ENCODE measurements at places on chromosomes 4 and X.

DNA sequence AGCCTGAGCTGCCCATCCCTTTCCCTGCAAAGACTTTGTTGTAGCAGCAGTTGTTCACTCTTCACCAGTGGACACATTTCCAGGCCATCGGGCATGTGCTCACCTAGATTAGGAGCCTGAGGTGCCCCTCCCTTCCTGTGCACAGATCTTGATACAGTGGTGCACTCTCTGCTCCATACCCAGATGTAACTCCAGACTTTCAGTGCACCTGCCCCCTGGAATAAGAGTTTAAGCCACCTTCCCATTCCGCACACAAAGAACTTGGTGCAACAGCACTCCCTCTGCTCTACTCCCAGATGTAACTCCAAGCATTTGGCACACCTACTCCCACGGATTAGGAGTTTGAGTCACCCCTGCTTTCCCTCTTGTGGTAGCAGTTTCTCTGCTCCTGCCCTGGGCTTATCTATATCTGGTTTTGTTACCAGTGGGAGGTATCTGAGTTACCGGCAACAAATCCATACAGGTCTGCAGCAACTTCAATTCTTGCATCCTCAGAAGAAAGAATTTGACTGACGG is 36.0 kb upstream of the PLK4 start:
- no peak for DNase-seq

GRCh38 chr4:85747882-85748491 is 273.0 kb downstream of the ARHGAP24 start:
- no peak for DNase-seq

DNA sequence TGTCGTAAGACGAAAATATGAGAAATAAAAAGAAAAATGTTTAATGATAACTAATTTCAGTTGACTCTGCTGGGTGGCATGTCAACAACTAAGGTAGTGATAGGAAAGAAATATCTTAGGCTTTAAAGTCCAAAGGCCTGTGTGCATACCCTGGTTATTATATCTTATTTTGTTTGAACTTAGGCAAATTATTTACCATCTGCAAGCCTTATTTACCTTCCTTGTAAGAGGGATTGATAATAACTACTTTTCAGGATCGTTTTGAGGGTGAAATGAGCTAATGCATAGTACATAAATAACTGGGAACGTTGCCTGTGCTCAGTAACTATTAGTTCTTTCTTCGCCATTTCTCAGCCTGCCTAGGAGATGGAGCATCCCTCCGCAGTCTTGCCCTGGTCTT is 41.6 kb upstream of the TAB3 start:
- no peak for DNase-seq

- DNase-seq = no peak
Observed at GRCh38 chrX:45145492-45146215, 55.0 kb downstream of the DIPK2B start.

DNA sequence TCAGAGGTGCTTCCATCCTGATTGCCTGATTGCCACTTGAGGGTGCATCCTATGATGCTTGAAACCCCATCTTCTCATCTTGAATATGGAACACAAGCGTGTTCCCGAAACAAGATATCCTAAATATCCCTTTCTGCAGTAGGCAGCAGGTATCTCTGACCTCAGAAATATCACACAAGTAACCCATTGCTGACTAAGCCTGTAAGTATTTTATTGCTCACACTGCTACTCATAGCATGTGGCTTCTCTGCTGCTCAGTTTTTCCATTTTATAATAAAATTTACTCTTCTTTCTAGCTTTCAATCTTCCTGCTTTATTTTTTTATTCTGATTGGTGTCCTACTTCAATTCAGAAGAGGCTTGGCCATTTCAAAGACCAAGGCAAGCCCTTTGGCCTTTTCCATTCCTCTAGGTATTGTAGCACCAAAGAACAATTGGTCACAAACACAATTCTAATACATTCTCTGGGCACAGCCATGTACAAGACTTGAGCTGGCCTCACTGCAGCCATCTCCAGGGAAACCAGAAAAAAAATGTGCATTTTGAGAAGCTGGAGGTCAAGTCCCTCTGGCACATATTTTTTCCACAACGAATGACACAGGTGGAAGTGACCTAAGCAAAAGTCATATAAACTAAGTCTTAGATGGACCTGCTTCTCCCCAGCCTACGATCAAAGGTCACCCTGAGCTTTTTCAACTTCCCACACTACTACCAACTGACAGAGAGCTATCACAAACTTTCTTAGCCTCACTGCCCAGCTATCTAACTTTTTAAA is 107.0 kb downstream of the OR13H1 start:
- DNase-seq = no peak

DNA sequence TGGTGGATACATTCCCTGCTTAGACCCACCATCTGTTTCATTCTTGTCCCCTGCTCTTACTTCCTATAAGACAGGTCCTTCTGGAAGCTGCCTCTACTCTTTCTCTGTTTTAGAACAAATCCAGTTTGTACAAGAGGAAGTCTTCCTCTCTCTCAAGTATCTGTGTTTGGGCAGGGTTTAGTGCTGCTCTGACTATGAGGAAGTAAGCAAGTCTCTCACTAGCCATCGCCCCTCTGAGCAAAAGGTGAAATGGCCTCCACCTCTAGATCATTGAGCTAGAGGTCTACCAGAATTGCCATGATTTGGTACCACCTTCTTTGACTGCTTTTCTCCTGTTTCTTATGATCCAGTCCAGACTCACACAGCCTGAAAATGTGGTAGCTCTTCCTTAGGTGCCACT is 8.4 kb downstream of the BTK start:
- no peak for DNase-seq

DNA sequence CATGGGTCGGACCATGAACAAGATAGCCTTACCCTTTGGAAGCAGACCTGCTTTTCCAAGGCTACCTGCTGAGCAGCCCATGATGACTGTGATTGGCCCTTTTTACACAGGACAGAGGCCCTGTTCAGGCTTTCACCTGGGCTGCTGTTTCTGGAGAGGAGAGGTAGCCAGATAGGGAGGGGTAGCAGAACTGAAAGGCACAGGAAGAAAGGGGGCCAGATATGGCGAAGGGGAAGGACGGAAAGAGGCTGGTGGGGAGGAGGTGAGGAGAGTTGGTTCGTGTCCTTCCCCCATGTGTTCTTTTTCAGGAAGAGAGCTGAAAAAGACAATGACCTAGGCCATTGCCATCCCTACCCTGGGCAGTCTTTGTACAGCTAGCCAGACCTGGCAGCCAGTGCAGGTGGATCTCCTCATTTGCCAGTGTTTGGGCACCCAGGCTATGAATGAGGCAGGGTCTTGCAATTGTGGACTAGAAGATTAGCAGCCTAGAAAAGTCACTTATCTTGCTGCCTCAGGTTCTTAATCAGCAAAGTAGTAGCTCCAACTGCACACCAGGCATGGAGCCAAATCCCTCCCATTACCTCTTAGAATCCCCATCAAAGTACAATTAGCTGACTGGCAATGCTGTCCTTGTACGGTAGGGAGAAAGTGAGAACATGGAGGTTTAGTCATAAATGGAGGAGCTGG is 139.6 kb downstream of the AMMECR1 start:
- no peak for DNase-seq

DNA sequence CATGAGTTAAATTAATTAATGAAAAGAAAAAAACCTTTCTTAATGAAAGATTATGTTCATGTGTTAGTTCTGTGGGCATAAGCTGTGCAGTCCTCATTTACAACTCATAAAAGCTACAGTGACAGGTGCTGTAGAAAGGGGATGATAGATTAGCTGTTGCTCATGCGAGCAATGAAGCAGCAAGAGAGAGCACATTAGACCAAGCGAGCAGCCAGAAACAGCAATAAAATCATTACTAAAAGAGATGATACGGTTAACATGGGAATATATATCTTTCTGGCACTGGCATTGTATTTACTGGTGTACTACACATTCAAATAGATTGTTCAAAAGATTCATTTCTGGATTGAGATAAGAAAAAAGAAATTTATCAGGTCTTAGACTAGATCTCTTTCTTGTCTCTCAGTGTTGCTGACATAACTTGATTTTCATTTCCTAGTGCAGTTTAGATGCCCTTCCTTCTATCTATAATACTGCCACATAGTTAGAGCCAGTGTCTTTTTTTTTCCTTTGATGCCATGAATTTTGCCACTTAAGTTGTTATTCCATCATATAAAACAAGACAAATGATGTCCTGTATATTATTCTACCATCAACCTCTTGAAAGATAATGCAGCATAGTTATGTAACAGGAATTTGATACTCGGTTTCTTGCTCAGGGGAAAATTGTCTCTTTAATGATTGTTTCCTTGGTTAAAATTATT is 164.6 kb downstream of the BANK1 start:
- DNase-seq = no peak

DNA sequence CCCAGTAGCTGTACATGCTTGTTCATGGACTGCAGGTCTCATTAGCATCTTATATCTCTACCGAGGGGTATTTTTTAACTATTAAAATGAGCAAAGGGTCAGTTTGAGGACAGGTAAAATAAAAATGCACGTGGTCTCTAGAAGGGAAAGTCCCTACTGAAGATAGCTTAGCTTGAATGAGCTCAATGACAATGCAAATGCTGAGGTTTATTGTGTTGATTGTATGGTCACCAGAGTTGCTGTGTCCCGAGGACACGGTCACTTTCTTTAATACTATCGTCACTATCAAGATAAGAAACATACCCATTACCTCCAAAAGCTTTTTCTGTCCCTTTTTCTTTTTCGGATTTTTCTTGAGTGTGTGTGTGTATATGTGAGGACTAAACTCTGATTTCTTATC is 250.5 kb upstream of the PRKX start:
- no peak for DNase-seq

DNA sequence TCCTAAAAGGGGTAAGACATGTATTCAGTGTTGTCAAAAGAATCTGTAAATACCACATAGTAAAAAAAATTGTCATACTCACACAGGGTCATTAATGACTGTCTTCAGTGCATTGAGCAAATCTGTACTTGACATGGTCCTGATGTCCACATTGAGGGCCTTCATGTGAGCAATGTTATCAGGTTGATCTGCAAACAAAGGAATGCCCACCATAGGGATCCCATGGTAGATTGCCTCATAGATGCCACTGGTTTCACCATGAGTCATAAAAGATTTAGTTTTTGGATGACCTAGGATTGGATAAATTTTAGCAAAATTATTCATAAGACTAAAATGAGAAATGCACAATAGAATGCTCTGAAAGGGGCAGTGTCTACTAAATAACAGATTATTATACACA is 38.1 kb upstream of the UGT2B15 start:
- no peak for DNase-seq
